ENCODE measurements at places on chromosomes 4 and X. TPM values are rescaled to one million over a fixed set of nuclear protein-coding genes. Genes with fewer than 3 reads are reported as not detected.

The COL4A5 gene
- 27.7 TPM for total RNA-seq

The SCLT1 gene
- total RNA-seq: 8.1 TPM

The SLC49A3 gene
- total RNA-seq: 7.9 TPM

The MRFAP1L1 gene
- 54.5 TPM for total RNA-seq

The IL15 gene
- total RNA-seq: 2.1 TPM

The L1CAM gene
- total RNA-seq: 0.26 TPM

The MAP3K15 gene
- total RNA-seq: 0.22 TPM

The ZNF732 gene
- total RNA-seq: 0.60 TPM

The HERC6 gene
- 4.8 TPM for total RNA-seq

The AFM gene
- total RNA-seq: not detected

The KANTR gene
- 6.8 TPM for total RNA-seq

The CXCL3 gene
- total RNA-seq: 0.33 TPM

The STOX2 gene
- total RNA-seq: 27.3 TPM

The GABRE gene
- total RNA-seq: 28.4 TPM

The CABS1 gene
- not detected for total RNA-seq

The CCSER1 gene
- 0.11 TPM for total RNA-seq

The PIR gene
- total RNA-seq: 71.6 TPM

The ESX1 gene
- total RNA-seq: 0.17 TPM

The FAM184B gene
- total RNA-seq: not detected

The ARR3 gene
- total RNA-seq: not detected

The ARMCX2 gene
- 78.0 TPM for total RNA-seq

The SRPX2 gene
- total RNA-seq: 4.0 TPM

The MAGEC2 gene
- not detected for total RNA-seq

The CC2D2A gene
- total RNA-seq: 4.6 TPM

The EMCN gene
- total RNA-seq: 82.2 TPM

The CTAG1B gene
- not detected for total RNA-seq

Measured in dermis lymphatic vessel endothelial cell (primary cell).